ENCODE measurements at places on chromosomes 7 and 10.

GRCh38 chr7:159004411-159004810 lies 140.3 kb downstream of the VIPR2 start:
- no peak for DNase-seq

GRCh38 chr7:925601-926000 lies 28.9 kb downstream of the ADAP1 start:
- DNase-seq = no peak

- DNase-seq = no peak
These were observed 9.3 kb upstream of the TSPAN14 start for GRCh38 chr10:80444646-80445319.

DNA sequence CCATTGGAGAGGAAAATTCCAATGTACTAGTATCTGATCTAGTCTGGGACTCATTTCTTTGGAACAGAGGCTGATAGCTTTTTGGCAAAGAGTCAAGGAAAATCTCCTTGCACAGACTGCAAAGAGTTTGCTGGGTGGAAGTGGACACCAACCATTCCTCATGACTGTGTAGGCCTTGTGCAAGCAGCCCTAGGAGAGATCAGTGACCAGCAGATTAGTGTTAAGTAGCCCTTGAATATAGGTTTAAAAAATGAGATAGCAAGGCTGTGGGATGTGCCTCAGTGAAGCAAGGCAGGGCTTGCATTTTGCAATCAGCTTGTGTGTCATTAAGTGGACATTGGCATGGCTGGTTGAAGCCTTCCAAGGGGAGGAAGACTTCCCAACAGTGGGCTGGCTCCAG lies 341.6 kb downstream of the PLXNA4 start:
- no peak for DNase-seq

DNA sequence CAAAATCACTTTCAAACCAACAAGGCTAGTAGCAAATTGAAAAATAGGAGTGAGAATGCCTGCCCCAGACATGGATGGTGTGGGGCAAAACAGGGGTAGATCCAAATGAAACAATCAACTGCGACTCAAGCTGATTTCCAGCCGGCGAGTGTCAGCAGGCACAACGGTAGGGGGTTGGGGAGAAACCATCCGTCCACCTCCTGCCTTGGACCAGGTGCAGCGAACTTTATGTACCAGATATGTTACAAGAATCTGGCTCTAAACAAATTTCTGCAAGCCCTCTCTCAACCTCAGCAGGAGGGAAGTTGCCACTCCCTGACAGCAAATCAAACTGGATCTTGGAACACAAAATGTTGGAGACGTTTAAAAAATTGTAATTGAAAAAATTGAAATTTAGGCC lies 45.2 kb downstream of the PYROXD2 start:
- no peak for DNase-seq

GRCh38 chr10:18044976-18045720 lies 93.4 kb downstream of the SLC39A12 start:
- no peak for DNase-seq

DNA sequence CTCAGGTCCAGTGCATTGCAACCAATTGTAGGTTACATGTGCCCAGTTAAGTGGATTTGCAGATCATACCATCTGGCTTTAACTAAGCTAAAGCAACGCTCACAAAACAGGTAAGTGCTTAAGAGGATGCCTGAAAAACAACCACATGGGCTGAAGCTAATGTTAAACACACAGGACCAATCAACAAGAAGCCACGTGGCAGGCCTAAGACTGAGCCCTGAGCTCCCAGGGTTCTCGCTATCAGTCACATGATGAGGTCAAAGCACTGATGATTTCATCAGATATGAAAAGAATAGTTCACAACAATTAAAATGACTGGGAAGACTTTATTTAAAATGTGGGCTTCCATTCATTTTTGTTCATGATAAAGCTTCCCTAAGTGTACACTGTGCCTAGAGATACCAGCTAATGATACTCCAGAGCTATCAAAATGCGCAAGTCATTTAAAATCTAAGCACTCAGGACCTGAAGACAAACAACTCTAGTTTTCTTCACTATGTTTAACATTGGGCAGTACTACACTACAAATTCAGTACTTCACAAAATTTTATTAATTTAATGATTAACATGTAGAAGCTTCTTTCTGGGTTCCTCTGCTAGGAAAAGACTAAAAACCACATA lies 90.6 kb downstream of the PIP4K2A start:
- DNase-seq = no peak

DNA sequence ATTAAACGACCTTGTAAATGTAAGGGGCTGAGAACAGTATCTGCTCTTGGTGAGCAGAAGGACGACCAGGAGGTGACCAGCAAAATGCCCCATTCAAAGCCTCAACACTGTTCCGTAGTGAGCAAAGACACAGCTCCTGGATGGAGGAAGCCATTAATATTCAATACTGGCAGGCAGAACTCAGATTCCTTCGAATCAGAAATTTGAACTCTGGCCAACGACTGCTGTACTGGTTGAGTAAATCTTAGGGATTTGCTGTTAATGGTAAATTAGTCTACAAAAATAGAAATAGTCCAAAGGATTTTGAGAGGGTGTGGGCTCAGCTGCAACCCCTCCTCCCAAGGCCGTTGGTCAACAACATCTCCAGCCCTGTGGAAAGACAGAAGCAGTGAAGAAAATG lies 130.5 kb upstream of the PFKP start:
- no peak for DNase-seq
